ENCODE measurements at places on chromosomes 4 and X.
A peak's percentile ranks its signal among the peaks of the same experiment; 100 is the strongest.

DNA sequence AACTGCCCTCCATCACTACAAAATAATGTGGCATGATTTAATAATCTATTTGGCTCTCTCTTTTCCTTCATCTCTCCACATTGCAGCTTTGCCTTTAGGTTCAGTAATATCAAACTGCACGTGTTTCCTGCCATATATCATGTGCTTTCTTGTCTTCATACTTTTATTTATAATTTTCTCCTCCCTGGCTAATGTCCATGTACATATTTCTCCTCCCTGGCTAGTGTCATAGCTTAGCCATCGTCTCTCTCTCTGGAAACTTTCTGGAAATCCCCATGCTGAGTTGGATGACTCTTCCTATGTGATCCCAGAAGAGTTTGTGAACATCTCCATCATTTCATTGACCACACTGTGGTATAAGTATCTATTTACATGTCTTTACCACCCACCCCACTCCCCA lies 21.3 kb upstream of the PDGFC start:
- H3K27me3 ChIP-seq: no peaks in the 10 kb centered on the region
- no peaks in the 10 kb centered on the region for H3K4me1 ChIP-seq
- no peak for DNase-seq
- H3K27ac ChIP-seq: no peak overlapping the region
- H3K36me3 ChIP-seq: peaks cover 4% of the 10 kb centered on the region
- no peak overlapping the region for H3K4me3 ChIP-seq

- no peaks in the 10 kb centered on the region for H3K27me3 ChIP-seq
- H3K27ac ChIP-seq: no peak overlapping the region
- no peak overlapping the region for H3K4me3 ChIP-seq
- H3K4me1 ChIP-seq: peaks cover 6% of the 10 kb centered on the region
- H3K36me3 ChIP-seq: no peaks in the 10 kb centered on the region
Observed at GRCh38 chr4:38620527-38621027, 43.4 kb upstream of the KLF3 start.

- no peak for DNase-seq
- no peak overlapping the region for H3K27ac ChIP-seq
- no peak overlapping the region for H3K4me3 ChIP-seq
Observed at GRCh38 chr4:172232966-172233365, 419.8 kb downstream of the GALNTL6 start.

DNA sequence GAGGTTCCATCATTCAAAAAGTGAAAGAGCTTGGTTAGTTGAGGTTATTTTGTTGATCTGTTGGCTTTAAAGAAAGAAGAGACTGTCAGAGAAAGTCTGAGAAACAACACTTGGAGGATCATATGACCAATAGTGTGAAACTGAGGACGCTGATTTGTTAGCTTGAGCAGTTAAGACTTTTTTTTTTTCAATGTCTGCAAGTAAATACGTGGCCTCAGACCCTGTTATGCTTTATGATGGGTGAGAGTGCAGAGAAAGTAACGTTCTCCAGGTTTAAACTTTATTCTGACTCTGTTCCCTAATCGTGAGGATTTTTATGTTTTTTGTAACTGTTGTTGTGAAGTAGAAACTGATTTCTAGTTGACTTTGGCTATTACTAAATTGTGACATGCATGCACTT lies 45.9 kb downstream of the GAB1 start:
- peaks cover 59% of the 10 kb centered on the region for H3K4me1 ChIP-seq
- DNase-seq: no peak
- H3K27me3 ChIP-seq: no peaks in the 10 kb centered on the region

DNA sequence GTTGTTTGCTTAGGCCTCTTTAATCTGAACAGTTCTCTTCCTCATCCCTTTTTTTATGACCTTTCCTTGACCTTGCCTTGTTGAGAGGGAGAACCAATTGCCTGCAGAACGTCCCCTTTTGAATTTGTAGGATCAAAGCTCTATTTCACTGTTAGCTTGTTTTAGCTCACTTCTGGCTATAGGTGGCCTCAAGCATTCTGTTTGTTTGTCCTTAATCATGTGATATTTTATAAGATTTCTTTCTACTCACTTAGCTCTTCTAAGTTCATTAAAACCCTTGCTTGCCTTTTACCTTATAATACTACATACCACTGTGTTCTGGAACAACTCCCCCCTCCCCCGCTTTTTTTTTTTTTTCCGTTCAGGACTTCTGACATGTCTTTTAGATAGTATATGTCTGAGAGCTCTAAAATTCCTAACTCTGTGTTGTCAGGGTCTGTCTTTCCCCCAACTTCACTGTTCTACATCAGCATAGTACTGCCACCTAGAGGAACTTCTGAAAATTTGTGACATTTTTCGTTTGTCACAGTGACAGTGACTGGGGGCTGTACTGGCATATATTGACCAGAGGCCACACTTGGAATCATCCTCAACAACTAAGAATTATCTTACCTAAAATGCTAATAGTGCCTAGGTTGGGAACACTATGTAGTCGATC lies 128.5 kb downstream of the LARP7 start:
- H3K4me3 ChIP-seq: no peak overlapping the region
- DNase-seq: peak; percentile 7
- no peak overlapping the region for H3K27ac ChIP-seq
- H3K36me3 ChIP-seq: no peaks in the 10 kb centered on the region

DNA sequence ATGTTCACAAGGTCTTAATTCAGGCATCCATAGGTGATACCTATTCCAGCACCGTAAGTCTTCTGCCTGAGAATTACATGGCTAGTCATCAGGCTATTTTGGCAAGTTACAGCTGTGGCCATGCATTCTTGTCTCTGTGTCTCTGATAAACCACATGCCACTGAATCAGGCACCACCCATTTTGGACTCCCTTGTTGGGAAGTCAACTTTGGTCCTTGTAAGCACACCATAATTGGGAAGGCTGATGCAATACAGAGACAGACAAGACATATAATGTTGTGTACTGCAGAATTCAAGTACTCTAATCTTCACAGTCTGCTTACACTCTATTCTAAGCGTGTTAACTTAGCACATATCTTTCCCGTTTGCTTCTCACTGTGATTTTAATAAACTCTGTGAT lies 483.7 kb upstream of the FTHL17 start:
- no peaks in the 10 kb centered on the region for H3K27me3 ChIP-seq
- H3K4me3 ChIP-seq: no peak overlapping the region
- peak overlapping the region; percentile 17 for H3K27ac ChIP-seq
- no peaks in the 10 kb centered on the region for H3K36me3 ChIP-seq
- DNase-seq: no peak

DNA sequence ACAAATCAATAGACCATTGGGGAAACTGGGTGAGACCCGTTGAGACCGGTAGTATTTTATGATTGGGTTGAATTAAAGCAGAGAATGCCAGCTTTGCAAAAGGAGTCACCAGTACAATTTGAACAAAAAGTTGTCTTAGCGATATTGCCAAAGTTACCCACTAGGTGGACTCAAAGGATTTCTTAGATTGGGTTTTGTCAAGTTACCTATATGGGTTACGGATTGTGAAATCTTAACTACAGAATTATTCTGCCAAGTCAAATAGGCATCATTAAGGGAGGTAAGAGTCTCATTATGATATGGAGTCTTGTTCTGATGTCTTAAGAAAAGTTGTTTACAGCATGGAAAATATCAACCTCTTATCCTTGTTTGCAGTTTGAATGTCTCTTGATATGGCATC lies 15.0 kb upstream of the CT47A1 start:
- no peak overlapping the region for H3K4me3 ChIP-seq
- DNase-seq: no peak
- H3K4me1 ChIP-seq: peaks cover 11% of the 10 kb centered on the region
- H3K27me3 ChIP-seq: no peaks in the 10 kb centered on the region

- no peak for DNase-seq
- peaks cover 7% of the 10 kb centered on the region for H3K27me3 ChIP-seq
- H3K27ac ChIP-seq: no peak overlapping the region
Observed at GRCh38 chrX:68648960-68649359, 1.5 kb downstream of the STARD8 start.

- H3K4me3 ChIP-seq: no peak overlapping the region
- DNase-seq: no peak
- no peak overlapping the region for H3K27ac ChIP-seq
- no peaks in the 10 kb centered on the region for H3K36me3 ChIP-seq
Observed at GRCh38 chr4:61877893-61878292, 677.8 kb downstream of the ADGRL3 start.

DNA sequence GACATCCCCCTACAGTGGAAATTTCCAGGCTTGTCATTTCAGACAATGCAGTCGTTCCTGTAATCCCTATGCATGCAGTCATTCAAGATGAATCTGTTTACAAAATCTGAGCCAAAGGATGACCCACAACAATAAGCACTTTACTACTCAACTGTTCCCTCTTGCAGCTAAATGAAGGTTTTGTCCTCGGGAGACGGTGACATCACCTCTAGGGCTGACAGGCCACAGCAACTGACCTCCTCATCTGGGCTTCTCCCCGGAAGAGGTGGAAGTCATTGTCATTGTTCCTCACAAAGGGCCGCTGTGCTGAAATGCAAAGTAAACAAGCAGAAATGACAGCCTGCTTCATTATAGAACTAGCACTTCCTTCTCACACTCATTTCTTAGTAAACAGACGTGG lies 29.2 kb downstream of the CLRN2 start:
- peaks cover 3% of the 10 kb centered on the region for H3K4me1 ChIP-seq
- H3K36me3 ChIP-seq: no peaks in the 10 kb centered on the region
- H3K4me3 ChIP-seq: no peak overlapping the region
- no peak overlapping the region for H3K27ac ChIP-seq
- DNase-seq: no peak

DNA sequence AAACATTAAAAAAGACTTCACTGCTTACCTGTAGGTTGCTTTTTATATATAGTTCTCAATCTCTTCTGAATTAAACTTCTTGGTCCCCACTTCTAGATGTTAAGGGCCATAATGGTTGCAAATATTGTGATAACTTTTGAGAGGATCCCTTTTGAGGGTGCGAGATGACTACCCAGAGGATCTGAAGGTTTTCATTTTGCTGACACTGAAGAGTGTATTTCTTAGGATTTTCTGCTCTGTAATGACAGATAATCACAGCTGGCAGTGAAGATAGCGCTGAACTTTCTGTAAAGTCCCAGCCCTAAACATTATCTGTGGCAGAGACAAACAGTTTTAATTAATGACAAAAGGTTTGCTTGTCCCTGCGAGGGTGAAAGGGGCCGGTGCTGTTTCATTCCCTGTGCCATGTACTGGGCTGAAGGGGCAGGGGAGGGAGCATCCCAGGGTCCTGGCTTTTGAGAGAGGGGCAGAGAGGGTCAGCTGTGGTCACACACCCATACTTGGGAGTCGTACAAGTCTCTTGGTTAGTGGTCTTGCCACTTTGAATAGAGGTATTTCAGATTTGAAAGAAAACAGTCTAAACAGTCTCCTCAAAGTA lies 22.2 kb downstream of the CLCN4 start:
- peaks cover 33% of the 10 kb centered on the region for H3K4me1 ChIP-seq
- H3K27ac ChIP-seq: no peak overlapping the region
- DNase-seq: no peak
- no peaks in the 10 kb centered on the region for H3K36me3 ChIP-seq
- H3K4me3 ChIP-seq: no peak overlapping the region

GRCh38 chrX:112746812-112747595 lies 67.3 kb upstream of the LHFPL1 start:
- no peaks in the 10 kb centered on the region for H3K4me1 ChIP-seq
- DNase-seq: no peak
- no peaks in the 10 kb centered on the region for H3K36me3 ChIP-seq
- H3K27ac ChIP-seq: no peak overlapping the region
- no peak overlapping the region for H3K4me3 ChIP-seq

DNA sequence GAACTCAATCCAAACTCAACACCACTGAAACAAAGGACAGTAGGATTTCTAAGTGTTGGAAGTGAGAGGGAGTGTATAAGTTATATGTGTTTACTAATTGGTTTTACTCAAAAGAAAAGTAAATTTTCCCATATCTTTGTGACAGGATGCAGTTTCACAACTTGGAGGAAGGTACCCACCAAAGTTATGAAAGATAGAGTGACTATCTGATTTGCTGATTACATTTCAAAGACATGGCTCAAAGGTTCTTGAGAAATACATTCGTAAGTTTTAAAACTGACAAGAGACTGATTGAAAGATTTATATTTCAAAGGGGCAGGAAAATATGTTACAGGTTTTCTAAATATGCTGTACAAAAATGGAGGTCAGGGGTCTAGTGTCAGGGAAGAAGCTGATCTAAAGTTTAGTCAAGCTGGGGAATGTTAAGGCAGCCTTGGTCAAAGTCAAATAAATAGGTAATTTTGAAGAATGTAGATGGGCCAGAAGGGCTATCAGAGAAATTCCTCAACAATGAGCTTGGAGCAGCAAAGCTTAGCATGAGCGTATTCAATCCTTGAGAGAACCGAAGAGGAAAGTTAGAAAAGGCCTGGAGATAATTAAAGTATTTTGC lies 9.7 kb upstream of the COMMD8 start:
- peaks cover 6% of the 10 kb centered on the region for H3K4me1 ChIP-seq
- H3K27me3 ChIP-seq: no peaks in the 10 kb centered on the region
- no peaks in the 10 kb centered on the region for H3K36me3 ChIP-seq
- no peak for DNase-seq
- no peak overlapping the region for H3K27ac ChIP-seq
- no peak overlapping the region for H3K4me3 ChIP-seq

DNA sequence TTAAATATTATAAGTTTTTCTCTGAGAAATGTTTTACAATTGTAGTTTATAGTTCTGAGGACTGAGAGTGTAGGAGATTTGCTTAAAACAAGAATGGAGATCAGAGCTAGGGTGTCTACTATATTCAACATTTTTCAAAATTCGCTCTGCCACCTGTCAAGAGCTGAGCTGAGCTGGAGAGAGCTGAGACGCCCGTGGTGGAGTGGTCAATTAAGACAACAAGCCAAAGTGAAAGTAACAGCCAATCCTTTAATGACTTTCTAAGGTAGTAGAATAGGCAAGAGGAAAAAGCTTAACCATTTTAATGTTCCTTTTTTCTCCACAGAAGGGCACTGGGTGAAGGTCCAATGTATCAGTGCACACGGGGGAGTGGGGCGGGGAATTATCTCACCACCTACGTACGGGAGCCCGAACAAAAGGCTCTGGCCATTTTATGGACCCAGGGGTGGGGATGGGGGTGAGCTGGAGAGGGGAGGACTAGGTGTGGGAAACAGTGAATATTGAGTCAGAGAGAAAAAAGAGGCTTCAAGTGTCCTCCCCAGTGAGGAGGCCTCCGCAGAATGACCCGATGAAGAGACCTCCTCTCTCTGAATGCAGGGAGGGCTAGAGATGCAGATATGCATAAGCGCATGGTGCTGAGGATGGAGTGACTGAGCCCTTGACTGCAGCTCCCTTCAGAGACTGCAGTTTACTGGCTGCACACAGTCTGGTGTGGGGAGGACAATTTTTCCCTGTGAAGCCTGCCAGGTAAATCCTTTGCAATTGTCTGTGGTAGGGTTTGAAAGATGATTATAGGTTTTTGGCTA lies 60.8 kb downstream of the SPCS3 start:
- H3K27ac ChIP-seq: no peak overlapping the region
- H3K27me3 ChIP-seq: no peaks in the 10 kb centered on the region
- H3K4me1 ChIP-seq: no peaks in the 10 kb centered on the region
- H3K36me3 ChIP-seq: no peaks in the 10 kb centered on the region
- DNase-seq: no peak

GRCh38 chr4:184267673-184268583 lies 50.3 kb upstream of the ENPP6 start:
- peaks cover 52% of the 10 kb centered on the region for H3K4me1 ChIP-seq
- DNase-seq: peak; percentile 84
- no peaks in the 10 kb centered on the region for H3K27me3 ChIP-seq
- H3K36me3 ChIP-seq: peaks cover 7% of the 10 kb centered on the region
